ENCODE measurements at places on chromosomes 4 and X. TPM values are rescaled to one million over a fixed set of nuclear protein-coding genes. Genes with fewer than 3 reads are reported as not detected.

The TLL1 gene
- not detected for total RNA-seq

The ETDB gene
- not detected for total RNA-seq

The MAGEB10 gene
- not detected for total RNA-seq

DNA sequence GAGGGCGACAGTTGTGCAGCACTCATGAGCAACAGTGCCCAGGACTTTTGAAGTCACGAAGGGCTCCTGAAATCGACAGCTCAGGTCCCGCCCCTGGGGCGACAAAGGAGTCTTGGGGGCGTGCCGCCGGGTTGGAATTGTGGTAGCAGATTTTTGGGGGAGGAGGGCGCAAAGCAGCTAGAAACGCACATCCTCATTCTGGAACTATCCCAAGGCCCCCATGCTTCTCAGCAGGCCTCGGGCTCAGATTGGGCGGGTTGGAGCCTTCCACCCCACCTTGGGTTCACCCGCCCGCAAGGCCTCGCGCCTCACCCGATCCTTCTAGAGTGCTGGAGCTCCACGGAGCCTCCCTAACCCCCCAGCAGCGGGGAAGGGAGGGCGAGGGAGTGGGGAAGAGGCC lies 85.5 kb downstream of the HPRT1 start:
- no peak overlapping the region for H3K4me3 ChIP-seq
- peaks cover 9% of the 10 kb centered on the region for H3K4me1 ChIP-seq
- peaks cover 32% of the 10 kb centered on the region for H3K36me3 ChIP-seq

- no peak overlapping the region for H3K4me3 ChIP-seq
- no peaks in the 10 kb centered on the region for H3K4me1 ChIP-seq
- H3K27me3 ChIP-seq = peaks cover 93% of the 10 kb centered on the region
- no peak overlapping the region for H3K27ac ChIP-seq
- no peak for DNase-seq
Measured at GRCh38 chrX:103733017-103733416, 22.3 kb downstream of the TMEM31 start.

DNA sequence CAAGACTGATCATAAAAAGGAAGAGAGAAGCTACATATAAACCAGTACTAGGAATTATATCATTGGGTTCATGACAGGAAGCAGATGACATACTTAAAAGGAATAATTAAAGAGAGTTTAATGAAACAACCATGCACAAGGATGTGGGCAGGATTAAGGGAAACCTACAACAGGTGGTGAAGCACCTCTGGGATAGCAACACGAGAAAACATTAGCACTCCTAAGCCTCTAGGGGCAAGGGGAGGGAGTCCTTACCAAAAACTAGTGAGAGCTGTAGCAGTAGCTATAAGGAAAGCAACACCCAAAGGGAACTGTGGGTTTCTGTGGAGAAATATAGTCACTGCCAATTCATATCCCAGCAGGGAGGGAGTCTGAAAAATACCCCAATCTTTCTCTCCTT lies 7.2 kb upstream of the THOC2 start:
- H3K36me3 ChIP-seq = no peaks in the 10 kb centered on the region
- no peak overlapping the region for H3K4me3 ChIP-seq
- no peak overlapping the region for H3K27ac ChIP-seq
- no peaks in the 10 kb centered on the region for H3K4me1 ChIP-seq
- no peaks in the 10 kb centered on the region for H3K27me3 ChIP-seq

DNA sequence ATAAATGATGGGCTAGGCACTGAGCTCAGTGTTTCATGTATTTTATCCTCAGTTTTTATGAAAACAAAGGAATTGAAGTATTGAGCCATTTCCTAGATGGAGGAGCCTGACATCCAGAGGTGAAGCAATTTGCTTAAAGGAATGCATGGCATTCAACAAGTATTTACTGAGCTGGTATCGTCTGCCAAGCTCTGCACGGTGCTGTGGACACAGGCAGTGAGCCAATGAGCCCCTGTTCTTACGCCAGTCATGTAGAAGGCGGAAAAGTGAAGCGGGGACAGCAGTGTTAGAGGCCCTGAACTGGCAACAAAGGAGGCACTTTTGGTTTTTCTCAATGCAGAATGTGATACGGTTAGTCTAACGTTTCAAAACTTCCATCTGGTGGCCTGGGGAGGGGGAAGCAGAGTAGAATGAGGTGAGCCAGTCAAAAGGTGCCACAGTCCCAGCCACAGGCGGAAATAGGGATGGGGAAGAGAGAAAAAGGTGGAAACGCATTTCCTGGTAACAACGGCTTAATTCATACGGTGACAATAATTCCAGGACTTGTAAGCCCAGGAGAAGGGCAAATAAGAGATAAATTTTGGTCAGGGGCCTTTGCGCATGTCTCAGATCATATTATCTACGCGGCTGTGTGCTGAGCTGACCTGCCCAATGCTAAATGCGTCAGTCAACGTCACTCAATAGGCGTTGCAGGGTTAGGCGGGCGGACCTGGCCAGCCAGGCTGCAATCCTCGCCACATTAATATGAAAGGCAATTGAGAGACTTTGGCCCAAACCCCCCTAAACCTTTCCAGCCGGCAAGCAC lies 133.9 kb downstream of the AFAP1 start:
- H3K4me1 ChIP-seq = peaks cover 38% of the 10 kb centered on the region
- no peaks in the 10 kb centered on the region for H3K27me3 ChIP-seq
- peaks cover 40% of the 10 kb centered on the region for H3K36me3 ChIP-seq
- no peak overlapping the region for H3K4me3 ChIP-seq
- DNase-seq = peak; percentile 70
- H3K27ac ChIP-seq = peak overlapping the region; percentile 70

All from Calu3 (cell line).